ENCODE measurements at places on chromosomes 5 and 9.

GRCh38 chr5:59115345-59115744, 532.5 kb downstream of the RAB3C start:
- no peak for DNase-seq

GRCh38 chr5:96957254-96958049, 21.6 kb downstream of the LNPEP start:
- DNase-seq: no peak

- no peak for DNase-seq
Measured at GRCh38 chr9:129714511-129715061, 38.3 kb downstream of the PTGES start.

DNA sequence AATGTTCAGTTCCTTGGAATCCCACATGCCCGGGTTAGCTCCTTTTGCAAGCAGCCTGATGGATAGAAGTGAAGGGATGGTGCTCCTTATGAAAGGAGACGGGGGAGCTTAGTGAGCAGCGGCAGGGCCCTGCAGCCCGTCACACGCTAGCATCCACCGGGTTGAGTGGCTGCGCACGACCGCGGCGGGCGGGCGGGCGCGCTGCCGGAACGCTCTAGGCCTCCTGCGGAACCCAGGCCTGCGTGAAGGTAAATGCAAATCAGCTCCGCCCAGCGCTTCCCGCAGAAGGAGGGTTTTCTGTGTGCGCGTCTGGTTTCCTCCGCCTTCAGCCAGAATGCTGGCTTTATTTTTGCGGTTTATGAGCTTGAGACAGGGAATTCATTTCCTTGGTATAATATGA, 19.8 kb downstream of the IL12B start:
- no peak for DNase-seq

GRCh38 chr5:31372124-31372523, 159.8 kb downstream of the DROSHA start:
- DNase-seq: no peak

- DNase-seq: no peak
Measured at GRCh38 chr5:44603496-44604272, 205.1 kb upstream of the MRPS30 start.

GRCh38 chr5:95178046-95178651, 106.7 kb downstream of the MCTP1 start:
- DNase-seq: no peak

- DNase-seq: no peak
Measured at GRCh38 chr5:127440831-127441230, 76.6 kb upstream of the PRRC1 start.
